ENCODE measurements at places on chromosomes 11 and 22.

DNA sequence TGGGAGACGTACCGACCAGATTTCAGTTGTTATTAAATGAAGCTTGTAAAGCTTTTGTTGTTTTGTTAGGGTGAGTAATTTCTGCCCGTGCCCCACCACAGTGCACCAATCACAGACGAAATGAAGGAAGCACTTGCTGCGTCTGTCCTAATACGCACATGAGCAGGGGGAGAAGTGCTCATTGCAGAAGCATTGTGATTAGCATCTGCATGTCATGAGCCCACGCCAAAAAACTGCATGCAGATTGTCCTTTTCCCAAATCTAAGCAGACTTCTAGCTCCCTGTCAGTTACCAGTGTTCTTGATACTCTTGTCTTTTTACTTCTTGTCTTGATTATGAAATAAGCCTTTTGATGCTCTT, 15.5 kb downstream of the RBX1 start:
- no peak for DNase-seq

DNA sequence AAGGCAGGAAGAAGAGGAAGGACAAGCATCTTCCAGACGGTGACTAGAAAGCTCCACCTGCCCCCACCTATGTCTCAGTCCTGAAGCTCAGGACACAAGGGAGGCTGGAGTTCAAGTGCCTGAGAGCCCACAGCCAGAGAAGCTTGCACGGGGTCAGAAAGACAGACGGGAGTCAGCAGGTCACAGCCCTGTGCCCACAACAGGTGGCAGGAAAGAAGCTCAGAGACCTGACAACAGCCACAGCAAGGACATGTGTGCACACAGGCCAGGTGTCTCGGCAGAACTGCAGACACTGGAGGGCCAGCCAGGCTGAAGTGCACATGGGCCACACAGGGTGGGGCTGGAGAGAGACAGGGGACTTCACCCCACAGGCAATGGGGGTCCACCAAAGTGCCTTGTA, 37.2 kb upstream of the MOB2 start:
- DNase-seq, result no peak

DNA sequence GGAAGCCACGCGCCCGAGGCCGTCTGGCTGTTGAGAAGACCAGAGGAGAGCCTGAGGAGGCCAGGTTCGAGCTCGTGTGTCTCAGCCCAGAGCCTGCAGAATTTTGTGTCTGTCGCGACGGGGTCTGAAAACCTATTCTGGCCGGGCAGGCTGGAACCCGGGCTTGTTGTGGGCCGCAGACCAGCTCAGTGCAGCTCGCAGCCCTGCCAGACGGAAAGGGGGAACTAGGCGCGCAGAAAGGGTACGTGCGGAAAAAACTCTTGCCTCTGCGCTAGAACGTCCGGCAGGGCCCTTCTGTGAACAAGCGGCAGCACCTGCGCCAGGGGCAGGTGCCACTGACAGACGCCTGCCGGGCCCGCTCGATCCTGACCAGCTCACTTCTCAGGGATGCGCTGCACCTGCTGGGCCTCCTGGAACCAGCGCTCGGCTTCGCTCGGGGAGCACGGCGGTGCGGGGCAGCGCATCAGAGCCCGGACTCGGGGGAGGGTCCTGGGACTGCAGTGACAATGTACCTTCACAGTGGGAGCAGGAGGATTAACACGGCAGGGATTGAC, 409.3 kb downstream of the BRD1 start:
- DNase-seq, result no peak

DNA sequence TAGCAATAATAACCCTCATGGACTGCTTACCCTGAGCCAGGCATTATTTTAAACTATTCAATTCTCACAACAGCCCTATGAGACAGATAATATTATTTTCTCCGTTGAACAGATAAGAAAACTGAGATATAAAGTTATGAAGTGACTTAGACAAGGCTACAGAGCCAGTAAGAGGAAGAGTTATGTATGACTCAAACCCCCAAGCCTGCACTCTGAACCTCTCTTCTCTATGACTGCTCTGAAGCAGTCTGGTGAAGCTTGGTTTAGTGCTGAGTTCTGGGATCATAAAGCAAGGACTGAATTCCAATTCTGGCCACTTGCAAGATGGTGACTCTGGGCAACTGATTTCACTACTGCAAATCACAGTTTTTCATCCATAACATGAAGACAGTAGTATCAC, 34.5 kb downstream of the TNKS1BP1 start:
- no peak for DNase-seq

DNA sequence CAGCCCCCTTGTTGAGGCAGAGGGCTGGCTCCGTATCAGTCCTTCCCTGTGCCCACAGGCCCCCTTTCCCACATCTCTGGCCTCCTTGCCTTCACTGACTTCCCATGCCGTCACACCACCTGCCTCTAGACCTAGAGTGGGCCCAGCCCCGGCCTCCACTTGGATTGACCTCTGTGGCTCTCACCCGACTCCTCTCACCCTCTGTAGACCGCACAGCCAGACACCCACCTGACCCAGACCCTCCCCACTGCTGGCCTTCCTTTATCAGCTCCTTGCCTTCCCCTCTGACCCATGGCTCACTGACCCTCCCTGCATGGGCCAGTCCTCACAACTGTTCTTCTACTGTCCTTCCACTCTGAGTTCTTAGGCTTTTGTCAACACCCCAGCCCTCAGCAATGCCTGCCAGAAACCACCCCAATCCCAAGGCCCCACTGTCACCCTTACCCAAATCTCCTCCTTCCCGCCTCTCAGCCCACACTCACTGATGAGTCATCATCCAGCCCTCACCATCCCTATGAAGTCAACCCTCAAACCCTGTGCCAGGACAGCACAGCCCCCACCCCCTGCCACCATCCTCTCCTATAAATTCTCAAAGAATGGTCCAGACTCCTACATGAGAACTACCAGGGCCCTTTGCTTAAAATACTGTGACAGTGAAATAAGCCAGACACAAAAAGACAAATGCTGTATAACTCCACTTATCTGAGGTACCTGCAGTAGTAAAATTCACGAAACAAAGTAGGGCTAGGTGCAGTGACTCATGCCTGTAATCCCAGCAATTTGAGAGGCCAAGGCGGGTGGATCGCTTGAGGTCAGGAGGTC, 53.4 kb downstream of the SCGB1A1 start:
- DNase-seq, result no peak

GRCh38 chr11:429391-429790, 12.4 kb downstream of the ANO9 start:
- DNase-seq, result no peak

- no peak for DNase-seq
Measured at GRCh38 chr11:23359297-23359696, 499.0 kb upstream of the CCDC179 start.

- no peak for DNase-seq
Measured at GRCh38 chr11:118921929-118922744, 3.6 kb downstream of the BCL9L start.

Data from stimulated activated CD4-positive, alpha-beta T cell treated with anti-CD3 and anti-CD28 coated beads, Interleukin-1b, Interleukin-23, amount 100 ng/mL, for 1 hour (primary cell).